Activated effector memory CD4-positive, alpha-beta T cell treated with anti-CD3 and anti-CD28 coated beads, Interleukin-2, amount 50 U/mL, for 16 hours (primary cell): ENCODE measurements at places on chromosomes 6 and 20.
A peak's percentile ranks its signal among the peaks of the same experiment; 100 is the strongest.

- DNase-seq: no peak
Observed at GRCh38 chr6:80437221-80437620, 330.8 kb downstream of the BCKDHB start.

GRCh38 chr20:50251992-50252511 is 61.4 kb downstream of the CEBPB start:
- DNase-seq: no peak

DNA sequence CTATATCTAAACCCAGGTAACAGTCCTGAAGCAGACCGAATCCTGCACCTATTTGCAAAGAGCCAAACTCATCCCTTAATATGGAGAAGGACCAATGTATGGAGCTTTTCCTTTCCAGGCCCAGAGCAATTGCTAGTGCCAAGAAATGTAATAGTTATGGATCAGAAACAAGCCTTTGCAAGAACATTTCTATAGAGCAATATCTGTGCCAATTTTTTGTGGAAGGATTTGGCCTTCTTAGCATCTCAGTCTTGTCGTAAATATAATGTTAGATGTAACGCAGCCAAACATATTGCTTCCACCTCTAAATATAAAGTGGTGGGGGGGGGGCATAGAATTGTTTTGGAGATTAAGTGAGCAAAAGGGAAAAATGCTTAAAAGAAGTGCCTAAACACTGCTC is 2.7 kb downstream of the KIAA0408 start:
- no peak for DNase-seq

DNA sequence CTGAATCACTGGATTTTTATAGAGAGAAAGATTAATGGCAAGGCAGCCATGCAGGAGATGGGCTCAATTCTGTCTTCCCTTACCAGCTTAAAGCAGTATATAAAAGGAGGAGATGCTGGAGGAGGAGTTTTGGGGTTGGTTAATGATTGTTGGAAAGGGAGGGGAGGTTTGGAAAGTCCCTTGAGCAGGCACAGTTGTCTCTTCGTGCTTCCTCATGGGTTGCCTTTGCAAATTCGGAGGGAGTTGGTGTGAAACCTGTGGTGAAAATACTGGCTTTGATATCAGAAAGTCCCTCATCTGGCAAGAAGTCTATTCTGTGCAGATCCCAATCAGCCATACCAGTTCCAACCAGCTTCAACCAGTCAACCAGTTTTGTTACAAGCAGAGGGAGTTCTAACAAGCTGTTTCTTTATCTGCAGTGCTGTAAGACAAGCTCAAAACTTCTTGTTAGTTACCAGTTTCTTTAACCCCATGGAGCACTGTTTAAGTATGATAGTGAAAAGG is 107.0 kb downstream of the HIVEP1 start:
- peak; percentile 72 for DNase-seq

GRCh38 chr6:392441-393390 is 1.2 kb downstream of the IRF4 start:
- peak; percentile 80 for DNase-seq
